Glutamatergic neuron (in vitro differentiated cells): ENCODE measurements at places on chromosomes 11 and 22.

DNA sequence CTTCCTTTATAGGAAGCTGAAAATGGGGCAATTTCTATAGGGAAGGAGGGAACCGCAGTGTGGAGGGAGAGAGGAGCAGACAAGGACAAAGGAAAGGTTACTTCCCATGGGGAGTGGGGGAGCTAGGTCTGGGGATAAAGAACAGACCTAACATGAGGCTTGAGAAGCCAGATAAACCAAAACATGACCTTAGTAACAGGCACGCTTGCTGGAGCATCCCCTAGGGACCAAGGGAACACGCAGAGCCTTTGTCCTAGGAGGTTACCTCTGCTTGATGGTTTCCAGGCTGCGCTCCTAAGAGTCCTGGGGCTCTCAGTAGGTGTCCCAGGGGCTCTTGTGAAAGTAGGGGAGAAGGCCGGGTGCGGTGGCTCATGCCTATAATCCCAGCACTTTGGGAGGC lies 271.4 kb upstream of the NCAM1 start:
- no peaks in the 10 kb centered on the region for H3K36me3 ChIP-seq
- DNase-seq = no peak
- no peaks in the 10 kb centered on the region for H3K4me1 ChIP-seq
- no peak overlapping the region for H3K27ac ChIP-seq
- no peak overlapping the region for H3K4me3 ChIP-seq

GRCh38 chr22:50074056-50074455 lies 11.2 kb downstream of the MLC1 start:
- no peak overlapping the region for H3K27ac ChIP-seq
- no peak overlapping the region for H3K4me3 ChIP-seq
- no peak for DNase-seq
- H3K36me3 ChIP-seq = no peaks in the 10 kb centered on the region
- peaks cover 4% of the 10 kb centered on the region for H3K4me1 ChIP-seq
- no peaks in the 10 kb centered on the region for H3K27me3 ChIP-seq

DNA sequence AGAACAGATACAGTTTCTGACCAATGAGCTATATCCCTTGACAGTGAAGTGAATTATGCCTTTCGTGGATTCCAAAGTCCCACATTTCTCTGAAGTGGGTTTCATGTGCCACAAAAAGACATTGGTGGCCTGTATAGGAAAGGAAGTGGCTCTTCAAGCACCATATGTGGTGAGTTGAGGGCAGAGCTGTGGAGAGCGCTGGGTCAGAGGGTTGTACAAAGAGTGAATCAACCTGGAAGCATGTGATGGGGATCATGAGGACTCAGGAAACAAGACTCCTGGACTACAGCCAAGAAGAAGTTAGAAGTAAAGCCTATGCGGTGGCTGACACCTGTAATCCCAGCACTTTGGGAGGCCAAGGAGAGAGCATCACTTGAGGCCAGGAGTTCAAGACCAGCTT lies 579 bp upstream of the SLC5A4 start:
- no peak overlapping the region for H3K4me3 ChIP-seq
- no peaks in the 10 kb centered on the region for H3K4me1 ChIP-seq
- DNase-seq = no peak
- no peaks in the 10 kb centered on the region for H3K36me3 ChIP-seq
- H3K27ac ChIP-seq = no peak overlapping the region

GRCh38 chr11:72859126-72859525 lies 44.9 kb downstream of the ATG16L2 start:
- no peaks in the 10 kb centered on the region for H3K4me1 ChIP-seq
- H3K4me3 ChIP-seq = no peak overlapping the region
- H3K36me3 ChIP-seq = no peaks in the 10 kb centered on the region

DNA sequence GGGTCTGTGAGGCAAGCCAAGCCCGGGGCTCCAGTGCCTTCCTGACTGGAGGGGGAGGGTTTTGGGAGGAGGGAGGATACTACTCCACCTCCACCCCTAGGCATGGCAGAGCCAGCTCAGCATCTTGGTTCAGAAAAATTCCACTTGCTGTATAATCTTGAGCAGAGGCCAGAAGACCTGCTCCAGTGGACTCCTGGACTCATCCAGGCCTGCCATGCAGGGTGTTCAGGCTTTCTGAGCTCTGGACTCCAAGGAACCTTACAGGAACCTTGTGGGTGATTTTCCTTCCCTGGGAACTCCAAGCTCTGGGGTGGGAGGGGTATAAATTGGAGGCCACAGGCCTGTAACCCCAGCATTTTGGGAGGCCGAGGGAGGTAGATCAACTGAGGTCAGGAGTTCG lies 9.4 kb downstream of the CSDC2 start:
- no peak for DNase-seq
- no peaks in the 10 kb centered on the region for H3K4me1 ChIP-seq
- H3K27me3 ChIP-seq = peaks cover 5% of the 10 kb centered on the region
- no peak overlapping the region for H3K27ac ChIP-seq
- H3K4me3 ChIP-seq = no peak overlapping the region

DNA sequence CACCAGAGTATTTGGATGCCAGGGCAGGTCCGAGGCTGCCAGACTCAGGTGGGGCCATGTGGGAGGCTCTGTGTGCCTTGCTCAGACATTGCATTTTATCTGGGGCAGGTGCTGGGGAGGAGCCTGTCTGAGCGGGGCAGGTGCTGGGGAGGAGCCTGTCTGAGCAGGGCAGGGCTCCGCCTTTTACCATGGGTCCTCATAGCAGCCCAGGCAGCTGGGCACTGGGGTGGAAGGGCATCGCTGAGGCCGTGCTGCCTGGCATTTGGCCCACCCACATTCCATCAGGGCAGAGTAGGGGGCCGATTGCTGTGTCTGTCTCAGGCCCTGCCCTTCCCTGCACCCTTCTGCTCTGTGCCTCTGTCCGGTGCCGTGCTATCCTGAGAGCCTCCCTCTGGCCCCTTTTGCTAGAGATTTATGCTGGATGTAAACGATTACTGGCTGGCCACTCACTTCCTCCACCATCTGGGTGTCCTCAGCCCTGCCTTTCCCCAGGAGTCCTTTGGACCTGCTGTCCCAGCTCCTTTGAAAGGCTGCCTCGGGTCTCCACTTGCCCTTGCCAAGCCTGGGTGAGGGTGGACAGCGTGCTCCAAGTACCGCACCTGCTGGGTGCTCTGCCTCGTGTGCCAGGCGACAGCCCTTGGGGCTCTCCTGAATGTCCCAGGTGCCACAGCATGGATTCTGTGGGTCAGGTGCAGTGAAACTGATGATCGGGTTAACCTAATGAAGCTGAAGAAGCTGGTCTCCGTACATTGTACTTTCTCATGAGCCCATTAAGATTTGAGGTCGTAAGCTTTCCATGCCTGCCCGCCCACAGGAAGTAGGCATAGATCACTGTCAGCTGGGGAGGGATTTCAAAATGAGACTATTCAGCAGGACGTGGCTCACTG lies 281.6 kb downstream of the TBC1D22A start:
- peaks cover 12% of the 10 kb centered on the region for H3K27me3 ChIP-seq
- H3K36me3 ChIP-seq = no peaks in the 10 kb centered on the region
- DNase-seq = peak; percentile 42
- H3K4me1 ChIP-seq = peaks cover 15% of the 10 kb centered on the region
- no peak overlapping the region for H3K27ac ChIP-seq
- H3K4me3 ChIP-seq = no peak overlapping the region

GRCh38 chr11:100689141-100689540 lies 2.1 kb downstream of the ARHGAP42 start:
- H3K4me3 ChIP-seq = peak overlapping the region; percentile 70
- H3K27ac ChIP-seq = peak overlapping the region; percentile 1
- no peaks in the 10 kb centered on the region for H3K36me3 ChIP-seq
- peaks cover 21% of the 10 kb centered on the region for H3K4me1 ChIP-seq
- peaks cover 6% of the 10 kb centered on the region for H3K27me3 ChIP-seq

DNA sequence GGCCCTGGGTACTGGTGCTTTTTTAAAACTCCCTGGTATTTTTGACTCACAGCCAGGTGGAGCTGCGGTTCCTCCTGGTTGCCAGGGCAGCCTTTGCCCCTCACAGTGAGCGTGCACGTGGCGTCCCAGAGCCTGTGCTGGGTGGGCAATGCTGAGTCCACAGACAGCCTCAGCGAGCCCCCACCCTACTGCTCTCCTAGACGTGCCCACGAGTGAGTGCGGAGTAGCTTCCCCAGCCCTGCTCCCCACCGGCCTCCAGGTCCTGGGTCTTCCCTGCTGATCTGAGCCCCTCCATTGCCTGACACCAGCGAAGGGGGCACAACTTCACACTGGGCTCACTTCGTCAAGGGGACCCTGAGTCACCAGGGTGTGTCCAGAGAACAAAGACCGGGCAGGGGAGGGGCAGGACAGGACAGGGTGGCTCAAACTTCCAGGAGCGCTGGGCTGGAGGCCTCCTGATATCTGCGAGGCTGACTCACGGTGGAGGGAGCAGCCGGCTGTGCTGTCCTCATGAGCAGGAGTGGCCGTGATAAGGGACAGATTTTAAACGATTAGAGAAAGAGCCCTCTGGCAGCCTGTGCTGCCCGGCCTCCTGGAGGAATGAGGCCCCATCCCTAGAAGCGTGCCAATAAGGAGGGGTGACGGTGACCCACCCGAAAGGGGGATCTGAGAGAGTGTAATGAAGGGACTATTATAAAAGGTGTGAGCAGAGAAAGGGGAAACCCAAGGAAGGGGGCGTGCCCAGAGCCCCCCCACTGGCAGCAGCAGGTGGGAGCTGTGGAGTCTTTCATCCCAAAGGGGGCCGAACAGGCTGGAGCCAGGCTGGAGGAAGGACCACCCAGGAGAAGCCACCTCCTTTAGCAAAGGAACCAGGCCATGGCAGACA lies 129.3 kb upstream of the FGF3 start:
- H3K4me1 ChIP-seq = no peaks in the 10 kb centered on the region
- DNase-seq = no peak
- H3K27ac ChIP-seq = no peak overlapping the region
- H3K4me3 ChIP-seq = no peak overlapping the region
- H3K36me3 ChIP-seq = no peaks in the 10 kb centered on the region

- H3K4me1 ChIP-seq = peaks cover 15% of the 10 kb centered on the region
- H3K4me3 ChIP-seq = no peak overlapping the region
- peaks cover 4% of the 10 kb centered on the region for H3K27me3 ChIP-seq
- H3K36me3 ChIP-seq = no peaks in the 10 kb centered on the region
Observed at GRCh38 chr11:117836077-117836960, 11.8 kb upstream of the FXYD2 start.

GRCh38 chr22:41825376-41825775 lies 7.5 kb upstream of the SREBF2 start:
- peaks cover 39% of the 10 kb centered on the region for H3K4me1 ChIP-seq
- no peak overlapping the region for H3K27ac ChIP-seq
- DNase-seq = no peak
- H3K27me3 ChIP-seq = peaks cover 4% of the 10 kb centered on the region

GRCh38 chr11:70887542-70887827 lies 364.9 kb downstream of the SHANK2 start:
- peaks cover 5% of the 10 kb centered on the region for H3K36me3 ChIP-seq
- H3K27me3 ChIP-seq = peaks cover 1% of the 10 kb centered on the region
- H3K27ac ChIP-seq = no peak overlapping the region
- no peak overlapping the region for H3K4me3 ChIP-seq

DNA sequence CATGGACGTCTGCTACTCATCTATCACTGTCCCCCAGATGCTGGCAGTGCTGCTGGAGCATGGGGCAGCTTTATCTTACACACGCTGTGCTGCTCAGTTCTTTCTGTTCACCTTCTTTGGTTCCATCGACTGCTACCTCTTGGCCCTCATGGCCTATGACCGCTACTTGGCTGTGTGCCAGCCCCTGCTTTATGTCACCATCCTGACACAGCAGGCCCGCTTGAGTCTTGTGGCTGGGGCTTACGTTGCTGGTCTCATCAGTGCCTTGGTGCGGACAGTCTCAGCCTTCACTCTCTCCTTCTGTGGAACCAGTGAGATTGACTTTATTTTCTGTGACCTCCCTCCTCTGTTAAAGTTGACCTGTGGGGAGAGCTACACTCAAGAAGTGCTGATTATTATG lies 9.2 kb upstream of the OR9Q2 start:
- H3K36me3 ChIP-seq = no peaks in the 10 kb centered on the region
- no peak for DNase-seq

DNA sequence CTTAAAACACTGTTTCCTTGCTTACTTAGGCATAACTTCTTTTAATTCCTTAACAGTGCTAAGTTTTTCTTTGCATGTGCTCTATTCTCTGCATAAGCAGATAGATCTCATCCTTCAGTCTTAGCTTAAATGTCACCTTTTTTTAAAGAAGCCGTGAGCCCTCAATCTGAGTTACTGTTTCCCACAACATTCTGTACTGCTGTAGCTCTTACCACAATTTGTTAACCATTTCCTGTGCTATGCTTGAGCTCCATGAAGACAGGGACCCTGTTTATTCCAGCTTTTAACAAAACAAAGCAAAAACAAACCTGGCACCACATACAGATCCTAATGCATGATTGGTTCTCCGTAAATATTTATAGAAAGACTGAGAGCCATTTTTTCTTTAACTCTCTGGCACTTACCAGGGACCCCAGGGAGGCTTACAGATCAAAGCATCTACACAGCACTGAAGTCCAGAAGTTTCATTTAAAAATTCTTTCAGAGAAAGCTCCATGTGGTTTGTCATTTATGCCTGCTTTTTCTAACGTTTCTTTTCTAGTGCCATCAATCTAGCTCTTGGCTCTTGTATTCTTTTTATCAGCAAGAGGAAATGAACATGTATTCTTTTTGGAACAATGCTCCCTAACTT lies 74.9 kb downstream of the DYNC2H1 start:
- no peaks in the 10 kb centered on the region for H3K4me1 ChIP-seq
- H3K27me3 ChIP-seq = no peaks in the 10 kb centered on the region
- no peaks in the 10 kb centered on the region for H3K36me3 ChIP-seq
- no peak overlapping the region for H3K4me3 ChIP-seq

GRCh38 chr11:11391169-11391568 lies 38.1 kb upstream of the CSNK2A3 start:
- H3K27me3 ChIP-seq = no peaks in the 10 kb centered on the region
- no peak overlapping the region for H3K27ac ChIP-seq
- no peak for DNase-seq
- H3K4me1 ChIP-seq = peaks cover 18% of the 10 kb centered on the region
- H3K36me3 ChIP-seq = no peaks in the 10 kb centered on the region

- H3K27me3 ChIP-seq = peaks cover 7% of the 10 kb centered on the region
- H3K4me1 ChIP-seq = peaks cover 11% of the 10 kb centered on the region
- H3K27ac ChIP-seq = no peak overlapping the region
- no peak overlapping the region for H3K4me3 ChIP-seq
- H3K36me3 ChIP-seq = no peaks in the 10 kb centered on the region
Observed at GRCh38 chr11:64040684-64041322, 5.1 kb downstream of the FLRT1 start.

- no peaks in the 10 kb centered on the region for H3K36me3 ChIP-seq
- no peak overlapping the region for H3K4me3 ChIP-seq
- no peak overlapping the region for H3K27ac ChIP-seq
- DNase-seq = no peak
Observed at GRCh38 chr11:79906164-79906563, 465.3 kb upstream of the TENM4 start.
